ENCODE measurements at places on chromosomes 11 and 22. TPM values are rescaled to one million over a fixed set of nuclear protein-coding genes. Genes with fewer than 3 reads are reported as not detected.

Gene PATZ1
- total RNA-seq = 20.4 TPM

Gene ESAM
- total RNA-seq = 4.6 TPM

Gene PRR33
- not detected for total RNA-seq

DNA sequence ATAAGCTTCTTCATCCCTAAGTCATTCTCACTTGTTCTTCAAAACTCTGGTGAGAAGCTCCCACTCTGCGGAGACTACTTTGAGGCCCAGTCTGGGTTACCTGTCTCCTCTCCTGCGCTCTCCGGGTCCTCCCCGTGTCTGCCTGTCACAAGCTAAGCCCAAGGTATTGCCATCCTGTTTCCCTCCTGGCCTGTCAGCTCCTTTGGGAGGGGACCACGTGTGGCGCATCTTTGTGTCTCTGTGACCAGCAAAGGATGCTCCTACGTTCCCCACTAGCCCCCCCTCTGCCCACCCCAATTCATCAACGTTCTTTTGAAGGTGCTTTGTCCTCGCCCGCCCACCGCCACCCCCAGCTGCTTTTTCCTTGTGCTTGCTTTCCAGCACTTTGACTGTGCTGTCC is 31.8 kb upstream of the FBLN1 start:
- DNase-seq = peak; percentile 52

- no peak for DNase-seq
These were observed 81.1 kb downstream of the BDNF start for GRCh38 chr11:27619039-27619574.

- DNase-seq = peak; percentile 87
These were observed 25.8 kb upstream of the KCNQ1OT1 start for GRCh38 chr11:2725368-2726300.

- no peak for DNase-seq
These were observed 10.9 kb upstream of the CCND1 start for GRCh38 chr11:69630017-69630416.

DNA sequence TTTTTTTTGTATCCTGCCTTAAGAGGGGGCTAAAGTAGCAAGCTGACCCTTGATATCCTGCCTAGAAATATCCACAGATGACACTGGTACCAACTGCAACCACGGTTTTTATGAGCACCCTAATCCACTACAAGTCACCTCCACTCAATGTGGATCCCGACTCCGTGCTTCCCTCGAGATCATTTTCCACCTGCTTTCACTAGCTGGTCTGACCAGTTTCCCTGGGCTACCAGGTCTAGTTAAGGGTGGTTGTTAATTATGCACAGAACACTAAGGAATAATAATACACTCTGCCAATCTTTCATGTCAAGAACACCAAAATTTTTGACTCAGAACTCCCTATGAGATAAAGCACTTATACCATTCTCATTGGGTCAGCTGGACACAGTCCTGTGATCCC is 82.3 kb downstream of the ABTB2 start:
- DNase-seq = no peak
